ENCODE measurements at places on chromosomes 6 and 20.

- DNase-seq: no peak
These were observed 534.2 kb upstream of the GJE1 start for GRCh38 chr6:141598487-141598886.

GRCh38 chr6:79824202-79824601, 123.2 kb downstream of the ELOVL4 start:
- no peak for DNase-seq

DNA sequence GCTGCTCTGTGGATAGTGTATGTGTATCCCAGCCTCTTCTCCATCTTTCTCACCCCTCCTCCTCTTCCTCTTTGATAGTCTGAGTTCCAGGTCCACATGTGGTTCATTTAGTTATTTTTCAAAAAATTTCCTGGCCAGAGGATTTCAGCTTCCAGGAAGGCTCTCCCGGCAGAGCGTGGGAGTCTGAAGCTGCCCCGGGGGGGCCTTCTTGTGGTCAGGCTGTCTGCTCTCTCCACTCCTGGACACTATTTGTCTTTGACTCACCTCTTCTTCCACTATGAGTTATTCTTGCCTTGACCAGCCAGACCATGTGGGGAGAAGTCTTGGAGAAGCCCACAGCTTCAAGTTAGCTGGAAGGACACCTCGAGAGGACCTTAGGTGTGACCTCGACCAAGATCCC, 258.8 kb downstream of the CDC5L start:
- no peak for DNase-seq

GRCh38 chr6:7411328-7411727, 21.7 kb downstream of the RIOK1 start:
- DNase-seq: no peak

- DNase-seq: no peak
These were observed 13.0 kb upstream of the TMEM14A start for GRCh38 chr6:52657870-52658269.

DNA sequence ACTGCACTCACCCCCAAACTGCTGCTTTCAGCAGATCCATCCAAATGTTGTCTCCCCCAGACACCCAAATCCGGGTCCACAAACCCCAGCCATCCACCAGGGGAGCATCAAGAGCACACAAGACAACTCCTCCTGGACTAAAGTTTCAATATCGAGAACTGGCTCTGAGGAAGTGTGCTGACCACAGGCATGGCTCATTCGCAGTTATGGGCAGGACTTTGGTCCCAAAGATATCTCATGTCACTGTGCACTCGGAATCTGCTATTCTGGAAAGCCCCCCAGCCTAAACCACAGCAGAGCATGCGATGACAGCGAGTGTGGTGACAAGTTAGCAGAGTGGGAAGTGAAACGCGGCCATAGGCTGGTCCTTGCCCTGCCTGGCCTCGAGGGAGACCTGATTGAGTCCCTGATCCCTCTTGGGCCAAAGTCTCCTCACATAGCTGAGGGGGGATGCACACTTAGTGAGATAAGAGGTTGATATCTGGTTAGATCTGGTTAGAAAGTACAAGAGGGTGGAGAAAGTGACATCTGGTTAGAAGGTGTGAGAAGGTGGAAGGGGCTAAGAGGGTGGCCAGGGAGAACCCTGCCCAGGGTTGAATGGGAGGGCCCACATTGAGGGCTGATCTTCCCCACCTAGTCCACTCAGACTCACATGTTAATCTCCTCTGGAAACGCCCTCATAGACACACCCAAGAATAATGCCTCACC, 149.7 kb downstream of the MRPL14 start:
- DNase-seq: peak; percentile 53

DNA sequence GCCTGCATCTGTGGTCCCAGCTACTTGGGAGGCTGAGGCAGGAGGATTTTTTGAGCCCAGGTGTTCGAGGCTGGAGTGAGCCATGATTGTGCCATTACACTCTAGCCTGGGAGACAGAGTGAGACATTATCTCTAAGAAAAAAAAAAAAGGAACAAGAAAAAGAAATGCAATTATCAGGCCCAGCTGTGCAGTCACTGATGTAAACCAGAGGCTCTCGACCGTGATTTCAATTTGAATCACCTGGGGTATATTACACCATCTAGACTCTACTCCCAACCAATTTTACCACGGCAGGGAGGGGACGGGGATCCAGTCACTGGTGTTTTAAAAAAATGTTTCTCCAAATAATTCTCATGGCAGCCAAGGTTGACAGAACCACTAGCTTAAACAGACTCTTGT, 48.8 kb upstream of the NKX2-2 start:
- DNase-seq: no peak

GRCh38 chr6:7145585-7145884, 37.8 kb downstream of the RREB1 start:
- no peak for DNase-seq

GRCh38 chr20:20491110-20491783, 123.3 kb downstream of the INSM1 start:
- peak; percentile 21 for DNase-seq

- DNase-seq: no peak
These were observed 236.3 kb downstream of the OTOR start for GRCh38 chr20:16984481-16984880.

- DNase-seq: no peak
These were observed 250.8 kb downstream of the LAMA2 start for GRCh38 chr6:129133770-129134192.

- no peak for DNase-seq
These were observed 79.0 kb upstream of the POPDC3 start for GRCh38 chr6:105258816-105259215.

DNA sequence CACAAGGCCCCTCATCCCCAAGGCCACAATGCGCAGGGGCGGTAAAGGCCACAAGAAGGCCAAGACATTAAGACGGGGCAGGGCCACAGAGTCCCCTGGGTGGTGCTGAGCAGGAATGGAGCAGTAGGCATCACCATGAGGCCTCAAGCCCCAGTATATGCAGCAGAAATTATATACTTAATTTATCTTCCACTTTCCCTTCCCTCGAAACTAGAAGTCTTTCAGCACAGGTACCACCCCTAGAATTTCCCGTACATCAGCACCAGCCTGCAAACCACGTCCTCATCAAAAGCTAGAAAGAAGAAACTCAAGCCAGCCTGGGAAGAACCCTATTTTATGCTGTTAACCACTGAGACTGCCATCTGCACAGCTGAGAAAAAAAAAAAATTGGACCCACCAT, 89.4 kb downstream of the PLG start:
- DNase-seq: no peak

DNA sequence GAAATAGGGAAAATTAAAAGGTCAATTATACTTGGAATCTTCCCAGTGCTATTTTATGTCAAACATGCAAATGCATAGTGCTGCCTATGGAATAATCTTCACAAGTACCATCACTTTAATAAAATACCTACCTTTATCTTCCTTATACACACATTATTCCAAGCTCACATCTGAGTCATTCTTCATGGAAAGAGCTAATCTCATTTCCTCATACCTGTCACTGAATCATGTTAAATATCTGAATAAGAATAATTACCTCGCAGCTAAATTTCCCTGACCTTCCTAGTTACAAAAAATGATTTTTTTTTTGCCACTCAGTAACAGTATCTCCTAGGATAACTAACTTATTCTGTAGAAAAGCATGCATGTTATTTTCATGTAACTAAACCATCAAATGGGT, 661.4 kb upstream of the HS3ST5 start:
- DNase-seq: no peak

GRCh38 chr20:36817496-36817895, 43.9 kb upstream of the DSN1 start:
- no peak for DNase-seq
